ENCODE measurements at places on chromosomes 5 and 9.

GRCh38 chr9:33619666-33620404, 95.8 kb downstream of the ANKRD18B start:
- DNase-seq = peak; percentile 93

DNA sequence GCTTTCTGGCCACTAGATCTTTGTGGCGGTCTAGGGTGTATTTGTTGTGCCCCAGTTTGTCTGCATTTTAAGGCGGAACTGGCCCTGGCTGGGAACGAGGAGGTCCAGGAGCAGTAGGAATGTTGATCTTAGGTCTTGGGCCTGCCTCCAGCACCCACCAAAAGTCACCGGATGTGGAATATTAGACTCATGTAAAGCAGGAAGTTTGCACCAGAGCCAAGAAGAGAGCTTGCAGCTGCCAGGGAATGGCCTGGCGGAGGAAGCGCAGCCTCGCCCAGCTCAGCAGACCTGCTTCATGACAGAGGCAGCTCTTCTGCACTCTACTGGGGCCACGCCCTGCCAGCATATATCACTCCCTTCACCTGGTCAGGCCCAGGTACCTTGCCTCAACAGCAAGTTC, 3.3 kb downstream of the GPX3 start:
- no peak for DNase-seq

DNA sequence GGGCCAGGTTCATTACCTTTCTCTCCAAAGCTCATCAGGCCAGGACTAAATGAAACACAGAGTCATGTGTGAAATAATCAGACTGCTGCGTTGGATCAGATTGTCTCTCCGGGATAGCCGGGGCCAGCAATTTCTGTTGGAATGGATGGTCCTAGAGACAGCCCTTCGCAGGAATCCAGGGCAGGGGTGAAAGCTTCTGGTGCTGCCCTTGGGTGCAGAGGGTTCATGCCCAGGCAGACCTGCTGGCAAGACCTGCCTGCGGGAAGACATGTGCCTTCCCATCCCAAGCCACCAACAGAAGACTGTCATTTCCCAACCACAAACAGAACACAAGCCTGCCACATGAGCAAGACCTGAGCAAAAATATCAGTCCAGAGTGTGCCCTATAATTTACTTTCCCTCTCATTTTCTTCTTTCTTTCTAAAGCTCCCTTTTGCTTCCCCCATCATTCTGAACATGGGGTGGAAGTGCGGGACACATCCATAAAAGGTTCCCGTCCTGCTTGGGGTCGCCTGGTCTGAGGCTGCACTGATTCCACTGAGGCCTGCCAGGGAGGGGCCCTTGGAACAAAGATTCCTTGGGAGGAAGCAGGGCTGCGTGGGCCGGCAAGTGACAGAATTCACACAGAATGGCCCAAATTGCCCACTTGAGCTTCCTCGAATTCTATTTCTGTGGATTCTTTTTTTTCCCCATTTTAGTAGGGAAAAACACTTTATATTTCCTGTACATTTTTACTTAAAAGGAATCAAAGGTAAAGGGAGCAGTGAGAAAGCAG, 57.3 kb downstream of the UBE2QL1 start:
- no peak for DNase-seq

DNA sequence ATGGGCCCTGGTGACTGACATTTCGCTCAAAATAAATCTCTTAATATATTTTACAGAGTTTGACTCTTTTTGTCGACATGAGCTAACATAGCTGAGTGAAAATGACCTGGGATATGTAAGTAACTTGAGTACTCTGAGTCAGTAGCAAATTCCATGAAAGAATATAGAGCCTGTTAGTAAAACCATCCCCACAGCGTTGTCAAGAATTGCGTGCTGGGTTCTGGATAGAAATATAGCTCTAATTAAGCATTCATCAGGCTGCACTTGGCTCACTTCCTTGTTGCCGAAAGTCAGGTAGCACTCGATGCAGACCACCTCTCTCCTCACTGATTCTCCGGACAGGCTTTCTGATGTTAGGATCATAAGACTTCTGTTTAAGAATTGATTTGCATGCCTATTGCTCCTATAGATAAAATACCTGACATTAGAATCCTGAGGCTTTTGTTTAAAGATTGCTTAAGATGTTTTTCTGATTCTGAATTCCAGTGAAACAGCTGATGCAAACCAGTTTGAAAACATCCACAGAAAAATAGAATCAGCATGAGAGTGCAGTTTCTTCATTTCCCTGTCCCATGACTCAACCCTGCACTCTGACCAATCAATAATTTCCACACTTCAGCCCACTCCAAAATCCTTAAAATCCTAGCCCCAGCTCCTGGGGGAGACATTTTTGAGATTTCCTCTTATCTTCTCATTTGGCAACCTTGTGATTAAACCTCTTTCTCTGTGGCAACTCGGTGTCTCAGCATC, 310.6 kb downstream of the DIRAS2 start:
- DNase-seq = peak; percentile 78

DNA sequence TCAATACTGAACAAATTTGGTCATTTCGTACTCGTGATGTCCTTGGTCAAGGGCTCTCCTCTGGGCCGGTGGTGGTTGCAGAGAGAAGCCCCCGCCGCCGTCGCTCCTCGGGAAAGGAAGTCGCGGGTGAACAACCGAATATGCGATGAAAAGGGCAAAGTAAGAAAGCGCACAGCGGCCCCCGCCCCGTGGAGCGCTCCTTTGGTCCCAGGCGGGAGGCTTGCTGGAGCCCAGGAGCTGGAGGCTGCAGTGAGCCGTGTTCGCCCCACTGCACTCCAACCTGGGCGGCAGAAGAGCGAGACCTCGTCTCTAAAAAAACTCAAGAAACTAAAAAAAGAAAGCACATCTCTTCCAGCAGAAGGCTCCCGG, 108.4 kb upstream of the LARP1 start:
- DNase-seq = no peak

DNA sequence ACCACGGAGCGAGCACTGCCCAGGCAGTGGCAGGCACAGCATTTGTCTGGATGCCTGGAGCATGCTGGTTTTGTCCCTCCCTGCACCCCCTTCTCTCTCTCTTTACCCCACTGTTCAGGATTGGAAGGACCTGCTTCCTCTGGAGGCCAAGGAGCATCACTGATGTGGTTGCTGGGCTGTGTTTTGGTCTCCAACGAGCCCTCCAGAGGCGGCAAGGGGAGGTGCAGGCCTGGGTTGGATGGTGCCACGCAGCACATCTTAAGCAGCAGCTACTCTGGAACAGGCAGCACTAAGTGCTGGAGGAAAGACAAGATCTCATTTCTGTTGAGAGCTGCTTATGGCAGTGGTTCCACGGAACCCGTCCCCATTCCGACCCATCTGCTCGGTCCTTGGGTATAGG, 139.6 kb downstream of the CMYA5 start:
- peak; percentile 19 for DNase-seq

DNA sequence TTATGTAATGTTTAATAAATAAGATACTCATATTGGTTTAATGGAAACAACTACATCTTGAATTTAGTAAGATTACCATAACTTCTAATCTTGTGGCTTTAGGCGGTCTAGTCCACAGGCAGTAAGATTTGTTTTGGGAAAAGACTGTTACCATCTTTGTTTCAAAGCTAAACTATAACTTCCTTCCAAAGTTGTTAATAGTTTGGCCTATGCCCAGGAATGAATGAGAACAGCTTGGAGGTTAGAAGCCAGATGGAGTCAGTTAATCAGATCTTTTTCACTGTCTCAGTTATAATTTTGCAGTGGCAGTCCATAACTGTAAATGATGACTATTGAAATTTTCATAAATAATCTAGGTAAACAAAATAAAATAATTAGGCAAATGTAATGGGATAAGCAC, 241.8 kb upstream of the KLF9 start:
- DNase-seq = no peak

DNA sequence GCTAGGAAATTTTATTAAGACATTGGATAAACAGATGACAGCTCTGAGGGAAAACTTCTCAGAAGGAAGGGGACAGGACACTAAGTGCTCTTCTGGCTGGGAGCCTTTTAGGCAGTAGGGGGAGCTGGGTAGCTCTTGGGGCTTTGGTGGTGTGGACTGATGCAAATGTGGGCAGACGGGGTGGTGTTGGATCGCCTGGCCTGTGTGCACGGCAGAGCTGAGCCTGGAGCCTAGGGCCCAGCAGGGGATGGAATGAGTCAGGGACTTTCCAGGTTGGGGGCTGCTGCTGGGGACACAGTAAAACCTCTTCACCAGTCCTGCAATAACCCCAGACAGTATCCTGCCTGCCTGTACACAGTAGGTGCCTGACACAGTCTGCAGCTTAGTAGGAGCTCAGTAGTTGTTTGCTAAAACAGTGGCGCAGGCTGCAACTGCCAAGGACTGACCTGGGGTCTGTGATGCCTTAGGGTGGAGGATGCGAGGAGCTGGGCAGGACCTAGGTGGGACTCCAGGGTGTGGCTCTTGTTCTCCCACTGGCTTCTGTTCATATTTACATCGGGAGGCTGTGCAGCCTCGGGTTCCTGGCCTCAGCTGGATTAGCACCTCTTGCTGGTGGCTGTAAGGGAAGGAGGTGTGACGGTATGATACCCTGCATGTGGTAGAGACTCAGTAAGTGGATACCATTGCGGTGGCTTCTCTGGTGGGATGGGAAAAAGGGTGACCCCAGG, 83.8 kb downstream of the DAB2IP start:
- peak; percentile 92 for DNase-seq

GRCh38 chr9:135908093-135908753, 877 bp upstream of the CAMSAP1 start:
- no peak for DNase-seq

GRCh38 chr5:167998148-167998767, 293.2 kb upstream of the WWC1 start:
- DNase-seq = no peak

DNA sequence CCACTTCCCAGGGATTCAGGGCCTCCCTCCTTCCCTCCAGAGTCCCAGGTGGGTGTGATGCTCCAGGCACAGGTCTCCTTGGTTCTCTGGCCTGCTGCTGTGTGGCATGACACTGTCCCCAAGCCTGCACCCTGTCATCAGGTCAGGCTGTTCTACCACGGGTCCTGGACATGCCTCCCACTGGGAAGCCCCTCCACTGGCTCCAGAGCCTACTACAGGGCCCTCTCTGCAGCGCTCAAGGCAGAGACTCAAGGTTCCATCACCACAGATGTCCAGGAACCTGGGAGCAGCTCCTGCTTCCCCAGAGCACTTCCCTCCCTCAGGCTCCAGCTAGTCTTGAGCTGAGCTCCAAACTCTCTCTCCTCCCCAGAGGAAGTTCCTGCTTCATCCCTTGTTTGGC, 237.3 kb downstream of the PBX3 start:
- no peak for DNase-seq

DNA sequence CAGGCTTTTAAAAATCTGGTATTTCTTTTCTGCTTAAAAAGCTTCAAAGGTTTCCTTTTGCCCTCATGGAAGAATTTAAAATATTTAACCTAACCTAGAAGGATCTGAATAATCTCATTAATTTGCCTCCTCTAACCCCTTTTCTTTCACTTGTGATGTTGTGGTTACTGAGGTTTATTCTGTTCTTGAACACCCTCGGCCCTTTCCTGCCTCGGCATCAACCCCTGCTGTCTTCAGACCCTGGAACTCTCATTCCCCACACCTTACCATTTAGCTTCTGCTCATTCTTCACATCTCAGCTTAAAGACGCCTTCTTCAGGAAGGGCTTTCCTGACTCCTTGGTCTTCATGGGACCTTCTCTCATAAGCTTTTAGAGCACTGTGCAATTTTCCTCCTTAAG, 131.4 kb upstream of the MAN2A1 start:
- DNase-seq = peak; percentile 32

DNA sequence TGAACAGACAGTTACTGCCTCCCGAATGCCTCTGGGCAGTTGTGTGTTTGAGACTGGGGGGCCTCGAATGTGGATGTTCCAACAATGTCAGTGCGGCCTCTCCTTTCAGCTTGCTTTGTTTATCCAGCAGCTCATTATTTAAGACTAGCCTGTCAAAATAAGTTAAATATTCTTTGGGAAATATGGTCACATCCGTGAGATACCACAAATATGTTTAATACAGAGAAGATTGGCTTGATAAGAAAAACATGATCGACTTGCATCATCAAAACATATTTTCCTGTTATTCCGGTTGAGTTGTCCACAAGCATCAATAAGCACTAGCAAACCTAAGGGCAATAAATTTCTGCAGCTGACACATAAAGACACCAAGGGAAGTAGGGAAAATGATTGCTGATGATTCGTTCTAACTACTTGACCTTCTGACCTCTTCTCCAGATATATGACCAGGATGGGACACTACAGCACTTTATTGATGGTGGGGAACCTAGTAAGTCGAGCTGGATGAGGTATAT, 66.5 kb downstream of the PRDM6 start:
- no peak for DNase-seq

GRCh38 chr5:91651704-91652103, 268.6 kb upstream of the ARRDC3 start:
- DNase-seq = no peak

- DNase-seq = peak; percentile 95
Measured at GRCh38 chr9:87714819-87715218, 11.1 kb upstream of the CTSL start.

DNA sequence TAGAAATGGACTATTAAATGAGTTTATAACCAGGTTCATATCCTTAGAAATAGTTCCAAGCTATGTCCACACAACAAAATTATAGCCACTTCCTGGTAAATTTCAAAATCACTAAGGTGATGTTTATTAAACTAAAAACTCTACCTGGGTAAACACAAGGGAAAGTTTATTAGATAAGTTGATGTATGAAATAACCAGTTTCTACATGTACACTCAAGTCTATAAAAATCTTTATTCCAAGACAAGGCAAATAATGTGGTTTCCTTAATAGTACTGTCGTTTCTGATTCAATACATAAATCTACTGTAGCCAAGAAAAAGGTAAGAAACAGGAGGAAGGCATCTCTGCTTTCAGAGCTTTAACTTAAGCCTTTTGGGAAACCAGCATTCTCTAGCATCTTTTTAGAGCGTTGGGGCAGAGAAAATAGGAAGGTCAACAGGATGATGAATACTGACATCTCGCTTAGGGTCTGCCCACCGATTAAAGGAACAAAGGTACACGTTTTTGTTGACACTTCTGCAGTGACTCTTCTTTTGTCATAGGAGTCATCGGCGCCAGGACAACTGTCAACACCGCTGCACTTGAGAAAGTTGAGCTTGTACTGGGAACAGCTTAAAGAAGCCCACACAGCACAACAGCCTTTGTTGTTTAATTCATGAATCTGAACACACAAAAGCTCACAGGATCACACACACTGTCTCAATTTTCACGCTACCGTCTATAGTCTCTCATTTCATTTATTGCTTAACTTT, 513.6 kb downstream of the SLCO4C1 start:
- no peak for DNase-seq

GRCh38 chr9:123338710-123339665, 17.0 kb upstream of the CRB2 start:
- peak; percentile 44 for DNase-seq

DNA sequence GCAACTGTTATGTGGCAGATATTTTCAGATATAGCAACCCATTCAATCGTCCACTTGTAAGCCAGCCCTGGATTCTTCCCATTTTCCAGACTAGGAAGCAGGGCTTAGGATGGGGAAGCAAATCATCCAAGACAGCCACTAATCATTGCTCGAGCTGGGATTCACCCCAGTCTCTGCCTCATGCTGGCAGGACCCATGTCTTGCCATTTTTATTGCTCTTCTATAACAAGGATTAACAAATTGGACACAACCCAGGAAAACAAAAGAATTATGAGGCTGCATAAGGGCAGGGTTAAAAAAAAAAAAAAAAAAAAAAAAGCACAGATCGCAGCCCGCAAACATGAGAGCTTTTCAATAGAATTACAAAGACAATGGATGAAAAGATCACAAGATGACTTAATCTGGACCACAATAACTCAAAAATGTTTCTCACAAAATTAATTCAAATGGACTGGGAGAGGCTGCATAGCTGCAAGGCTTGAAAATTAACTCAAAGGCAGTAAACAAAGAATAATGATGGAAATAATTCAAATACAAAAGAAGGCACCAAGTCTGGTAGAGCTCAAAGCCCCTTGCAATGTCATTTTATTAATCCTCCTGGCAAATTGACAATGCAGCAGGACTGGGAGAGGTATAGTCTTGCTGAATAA, 40.7 kb downstream of the ASTN2 start:
- no peak for DNase-seq

Data from choroid plexus epithelial cell (primary cell).